ENCODE measurements at places on chromosomes 5 and 9. TPM values are rescaled to one million over a fixed set of nuclear protein-coding genes. Genes with fewer than 3 reads are reported as not detected.

DNA sequence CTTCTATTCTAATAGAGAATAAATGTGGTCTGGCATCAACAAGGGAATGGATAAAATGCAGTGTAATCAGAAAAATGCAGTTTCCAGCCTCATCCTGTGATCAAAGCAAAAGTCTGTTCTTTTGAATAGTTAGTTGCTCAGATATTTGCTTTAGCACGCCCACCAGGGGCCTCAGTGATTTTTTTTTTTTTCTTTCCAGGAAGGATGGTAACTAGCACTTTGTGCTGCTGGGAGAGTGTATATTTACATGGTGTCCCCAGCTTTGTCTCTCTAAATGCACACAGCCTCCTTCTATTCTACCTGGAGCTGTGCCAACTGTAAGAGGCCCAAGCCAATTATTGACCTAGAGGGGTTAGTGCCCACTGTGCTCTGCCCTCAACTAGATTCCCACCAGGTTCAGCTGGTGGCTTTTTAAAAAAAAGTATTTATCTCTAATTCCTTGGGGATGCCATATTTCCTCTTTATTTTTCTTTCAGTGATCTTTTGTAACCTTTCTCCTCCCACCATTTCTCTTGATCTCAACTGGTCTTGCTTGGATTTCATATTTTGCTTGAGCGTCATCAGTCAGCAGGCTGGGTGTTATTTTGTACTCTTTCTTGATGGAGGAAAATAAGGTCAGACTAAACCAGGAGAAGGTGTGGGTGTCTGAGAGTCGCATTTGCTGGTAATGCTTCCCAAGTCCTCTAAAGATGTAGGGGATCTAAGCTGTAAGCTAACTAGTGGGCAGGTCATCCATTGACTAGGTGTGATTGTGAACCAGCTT, 193.0 kb upstream of the C9orf72 start:
- no peak for DNase-seq

FBP2 gene
- not detected for total RNA-seq

DNA sequence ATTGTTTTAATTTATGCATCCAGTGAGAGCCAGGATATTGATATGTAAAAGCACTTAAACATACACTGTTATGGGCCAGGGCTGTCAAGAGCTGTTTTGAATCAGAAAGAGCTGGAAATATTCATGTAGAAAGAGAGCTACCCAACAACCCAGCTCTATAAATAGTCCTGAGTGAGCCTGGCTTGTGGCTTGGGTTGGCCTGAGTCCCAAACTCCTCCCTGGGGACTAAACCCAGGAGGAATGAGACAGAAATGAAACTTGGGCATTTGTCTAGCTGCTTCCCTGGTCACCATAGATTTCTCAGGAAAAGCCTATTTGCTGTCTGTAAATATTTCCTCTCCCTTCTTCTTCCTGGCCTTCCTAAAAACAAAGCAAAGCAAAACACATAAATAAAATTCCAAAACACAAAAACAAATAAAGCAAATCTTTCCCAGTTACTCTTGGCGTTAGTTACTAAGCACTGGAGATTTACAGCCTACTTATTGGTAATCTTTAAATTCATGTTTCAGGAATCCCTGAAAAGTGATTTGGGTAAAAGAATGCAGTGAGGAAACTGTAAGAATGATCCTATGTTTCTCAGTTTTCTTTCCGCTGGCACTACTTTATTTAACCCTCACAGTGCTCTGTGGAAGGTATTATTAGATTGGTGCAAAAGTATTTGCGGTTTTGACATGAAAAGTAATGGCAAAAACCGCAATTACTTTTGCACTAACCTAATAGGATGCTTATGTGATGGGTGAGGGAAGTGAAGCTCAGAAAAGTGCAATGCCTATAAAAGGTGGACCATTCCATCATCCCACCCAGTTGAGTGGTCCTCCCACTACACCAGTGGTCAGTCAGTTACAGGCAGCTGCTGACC, 111.8 kb downstream of the CARTPT start:
- DNase-seq = peak; percentile 78

FAM221B gene
- not detected for total RNA-seq

GRCh38 chr5:73018892-73019291, 63.1 kb downstream of the FCHO2 start:
- DNase-seq = no peak

GRCh38 chr5:132525299-132525724, 18.0 kb downstream of the IL5 start:
- no peak for DNase-seq

GRCh38 chr5:37435261-37435660, 56.1 kb downstream of the WDR70 start:
- DNase-seq = peak; percentile 37

- peak; percentile 76 for DNase-seq
Observed at GRCh38 chr5:142280066-142281007, 44.5 kb downstream of the SPRY4 start.

Measured in fibroblast of villous mesenchyme (primary cell).